ENCODE measurements at places on chromosomes 6 and 20.

DNA sequence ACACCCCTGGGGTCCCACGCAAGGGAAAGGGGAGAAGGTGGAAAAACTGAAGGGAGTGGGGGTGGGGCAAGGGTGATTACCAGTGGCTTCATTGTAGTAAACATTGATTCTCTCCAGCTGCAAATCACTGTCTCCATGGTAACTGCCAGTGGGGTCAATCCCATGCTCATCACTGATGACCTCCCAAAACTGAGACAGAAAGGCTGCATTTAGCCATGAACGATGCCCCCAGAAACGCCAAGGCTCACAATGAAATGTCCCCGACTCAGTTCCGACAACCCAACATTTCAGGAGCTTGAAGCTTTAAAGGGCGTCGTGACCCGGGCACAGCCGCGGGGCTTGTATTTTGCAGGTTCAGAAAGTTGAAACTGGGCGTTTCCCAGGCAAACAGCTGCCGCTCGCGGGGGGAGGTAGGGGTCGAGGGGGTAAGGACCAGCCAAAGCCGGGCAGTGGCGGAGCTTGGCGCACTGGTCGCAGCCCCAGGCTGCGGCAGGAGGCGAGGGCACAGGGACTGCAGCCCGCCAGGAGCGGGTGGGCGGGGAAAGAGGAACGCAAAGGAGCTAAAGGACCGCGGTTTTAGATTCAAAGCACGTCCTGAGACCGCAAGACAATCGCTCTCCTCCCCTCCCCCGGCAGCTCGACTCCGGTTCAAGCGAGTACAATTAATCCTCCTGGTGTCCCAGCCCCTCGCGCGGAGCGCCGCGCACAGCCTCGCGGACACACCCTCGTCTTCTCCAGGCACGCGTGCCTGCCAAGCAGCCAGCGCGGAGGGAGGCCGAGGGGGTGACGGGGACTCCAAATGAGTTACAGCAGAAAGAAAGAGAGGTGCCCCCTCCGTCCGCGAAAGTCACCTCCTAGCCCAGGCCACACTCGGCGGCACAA is 731 bp downstream of the TUBB2B start:
- peak; percentile 23 for DNase-seq

DNA sequence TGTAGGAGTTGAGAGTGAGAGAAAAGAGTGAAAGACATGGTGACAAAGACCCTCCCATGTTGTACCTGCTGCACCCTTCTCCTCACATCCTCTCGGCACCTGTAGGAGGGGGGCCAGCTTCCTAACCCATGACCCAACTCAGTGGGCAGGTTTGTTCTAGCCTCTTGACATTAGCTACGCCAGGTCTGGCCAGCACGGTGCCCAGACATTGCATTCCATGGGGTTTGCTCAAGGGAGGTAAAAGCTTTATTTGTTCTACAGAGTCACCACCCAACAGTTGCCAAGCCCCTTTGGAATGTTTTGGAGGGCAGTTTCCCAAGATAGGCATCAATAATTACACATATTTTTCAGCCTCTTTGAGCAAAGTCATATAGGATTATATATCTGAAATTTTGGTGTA is 22.7 kb upstream of the TGM6 start:
- DNase-seq, result no peak

DNA sequence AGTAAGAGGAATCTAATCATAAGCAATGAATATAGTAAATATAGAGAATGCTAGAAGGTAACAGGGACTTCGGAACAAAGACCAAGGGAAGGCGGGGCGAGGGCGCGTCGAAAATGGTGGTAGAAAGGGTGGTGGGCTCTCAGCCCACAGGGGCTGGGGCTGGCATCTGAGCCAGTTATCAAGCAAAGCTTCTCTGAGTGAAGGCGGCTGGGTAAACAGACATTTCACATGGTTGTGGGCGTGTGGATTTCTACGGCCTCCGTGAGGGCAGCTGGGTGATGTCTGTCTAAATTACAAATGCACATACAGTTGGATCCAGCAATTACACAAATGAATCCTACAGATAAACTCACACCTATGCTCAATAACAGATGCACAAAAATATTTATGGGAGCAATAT is 56.6 kb downstream of the TOX2 start:
- no peak for DNase-seq

GRCh38 chr20:23090147-23090546 is 4.0 kb upstream of the CD93 start:
- no peak for DNase-seq

- DNase-seq, result no peak
Observed at GRCh38 chr6:167100241-167100674, 22.6 kb upstream of the CCR6 start.

GRCh38 chr20:53792946-53793536 is 199.4 kb upstream of the ZNF217 start:
- DNase-seq, result no peak

GRCh38 chr20:35284267-35284991 is at the start of gene EIF6:
Gene EIF6, minus strand, starts transcription at chr20:35284772. Its CDS starts 285 bp downstream, at chr20:35284487.
- DNase-seq, result peak; percentile 91

GRCh38 chr20:13271977-13272975 is 51.2 kb downstream of the ISM1 start:
- peak; percentile 64 for DNase-seq

DNA sequence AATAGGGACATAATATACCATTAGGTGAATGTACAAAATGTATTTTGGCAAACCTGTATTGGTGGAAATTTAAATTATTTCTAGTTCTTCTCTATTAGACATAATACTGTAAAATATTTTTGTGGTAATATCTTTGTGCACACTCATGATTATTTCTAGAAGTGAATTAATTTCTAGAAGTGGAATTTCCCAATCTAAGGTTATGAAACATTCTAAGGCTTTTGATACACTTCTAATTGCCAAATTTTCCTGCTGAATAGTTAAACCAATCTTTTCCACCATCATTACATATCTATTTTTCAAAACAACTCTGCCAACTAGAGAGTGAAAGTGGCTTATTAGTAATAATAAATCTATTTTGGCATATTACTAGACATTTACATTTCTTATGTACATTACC is 1.8 kb upstream of the CCND3 start:
- DNase-seq, result no peak

DNA sequence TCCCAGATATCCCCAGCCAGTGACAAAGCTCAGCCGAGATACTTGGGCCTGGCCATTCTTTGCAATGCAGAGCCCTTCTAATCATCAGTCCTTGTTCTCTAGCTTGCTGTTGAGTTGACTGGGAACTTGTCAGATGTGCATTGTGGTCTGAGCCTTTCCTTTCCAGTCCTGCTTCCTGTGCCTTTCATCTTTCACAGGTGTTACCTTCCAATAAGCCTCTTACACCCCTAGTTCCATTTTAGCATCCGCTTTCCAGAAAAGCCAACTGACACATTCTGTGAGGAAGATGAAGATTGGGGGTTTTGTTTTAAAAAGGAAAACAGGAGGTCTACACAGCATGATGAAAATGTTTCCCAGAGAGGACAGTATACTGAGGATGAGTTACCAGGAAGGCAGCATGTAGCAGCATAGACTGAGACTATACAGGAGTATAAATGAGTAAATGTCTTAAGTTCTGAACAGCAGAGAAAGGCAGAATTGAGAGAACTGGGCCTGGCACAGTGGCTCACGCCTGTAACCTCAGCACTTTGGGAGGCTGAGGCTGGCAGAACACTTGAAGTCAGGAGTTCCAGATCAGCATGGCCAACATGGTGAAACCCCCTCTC is 5.6 kb upstream of the CEP85L start:
- no peak for DNase-seq

DNA sequence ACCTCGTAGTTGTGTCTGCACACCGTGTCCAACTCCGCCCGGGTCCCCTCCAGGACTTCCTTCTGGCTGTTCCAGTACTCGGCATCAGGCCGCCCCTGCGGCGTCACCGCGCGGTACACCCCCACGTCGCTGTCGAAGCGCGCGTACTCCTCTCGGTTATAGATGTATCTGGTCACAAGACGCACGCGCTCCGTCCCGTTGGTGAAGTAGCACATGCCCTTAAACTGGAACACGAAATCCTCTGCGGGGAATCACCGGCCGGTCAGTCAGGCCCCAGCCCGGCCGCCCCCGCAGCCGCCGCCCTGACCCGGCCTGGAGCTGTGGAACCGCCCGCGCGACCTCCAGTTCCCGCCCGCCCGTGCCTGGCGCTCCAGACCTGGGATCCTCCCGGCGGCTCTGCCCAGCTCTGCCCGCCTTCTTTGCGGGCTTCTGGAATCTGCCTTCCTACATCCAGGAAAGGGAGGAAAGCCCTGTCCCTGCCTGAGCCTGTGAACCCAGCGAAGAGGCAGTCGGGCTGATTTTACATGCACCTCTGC is 1.6 kb downstream of the HLA-DQB1 start:
- DNase-seq, result no peak

GRCh38 chr6:142045380-142046278 is 87.1 kb upstream of the GJE1 start:
- DNase-seq, result no peak

DNA sequence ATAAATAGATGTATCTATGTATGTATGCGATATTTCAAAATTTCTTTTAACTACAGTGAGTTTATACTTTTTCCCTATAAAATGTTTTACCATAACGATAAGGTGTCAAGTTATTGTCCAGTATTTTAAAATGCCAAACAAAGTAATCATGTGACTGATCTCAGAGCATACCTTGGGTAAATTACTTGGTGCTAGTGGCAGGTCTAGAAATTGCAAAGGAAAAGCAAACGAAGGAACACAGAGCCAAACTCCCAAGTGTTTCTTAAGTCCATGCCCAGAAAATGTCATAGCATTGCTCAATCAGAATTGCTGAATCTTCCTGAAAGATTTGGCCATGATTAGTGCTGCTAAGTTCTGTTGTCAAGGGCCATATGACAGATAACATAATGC is 77.5 kb downstream of the CAP2 start:
- no peak for DNase-seq

- peak; percentile 37 for DNase-seq
Observed at GRCh38 chr6:148250975-148251685, 91.5 kb upstream of the SASH1 start.

DNA sequence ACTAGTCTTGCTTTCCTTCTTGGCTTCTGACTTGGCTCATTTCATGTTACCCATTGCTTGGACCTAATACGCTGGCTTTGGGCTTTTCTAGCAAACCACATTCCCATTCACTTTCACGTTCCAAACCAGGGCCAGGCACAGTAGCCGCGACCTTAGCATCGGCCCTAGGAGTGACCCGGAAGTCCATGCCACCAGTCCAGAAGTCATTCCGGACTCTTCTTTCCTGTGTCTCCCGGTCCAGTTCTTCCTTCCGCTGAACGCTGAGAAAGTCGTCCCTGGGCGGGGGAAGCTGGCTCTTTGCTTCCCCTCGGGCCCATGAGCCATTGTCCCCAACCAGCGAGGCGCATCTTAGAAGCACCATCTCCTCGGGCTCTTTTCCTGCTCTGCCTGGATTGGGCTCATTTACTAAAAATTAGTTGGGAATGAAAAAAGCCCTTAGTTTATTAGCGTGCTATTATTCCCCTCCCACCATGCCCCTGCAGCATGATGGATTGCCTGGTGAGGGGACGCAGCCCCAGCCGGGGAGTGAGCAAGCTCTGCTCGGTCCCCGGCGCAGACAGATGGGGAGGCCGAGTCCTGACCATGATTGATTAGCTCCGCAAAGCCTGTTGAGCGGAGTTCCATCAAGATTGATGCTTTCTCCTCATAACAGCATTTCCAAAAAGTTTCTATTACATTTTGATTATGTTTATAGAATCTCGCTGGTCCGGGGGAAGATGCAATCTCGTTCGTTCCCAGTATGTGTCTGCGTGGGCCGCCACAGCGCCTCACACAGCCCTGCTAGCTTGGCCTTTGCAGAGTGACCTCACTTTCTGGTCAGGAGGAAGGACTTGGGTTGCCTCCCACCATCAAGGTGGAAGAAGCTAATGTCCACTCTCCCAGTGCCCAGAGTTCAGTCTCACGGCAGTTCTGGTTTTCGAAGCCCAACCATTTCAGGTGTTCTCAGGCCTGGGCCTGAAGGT is 115.1 kb upstream of the TOP1 start:
- DNase-seq, result no peak

- DNase-seq, result no peak
Observed at GRCh38 chr6:7749478-7749877, 23.6 kb downstream of the BMP6 start.

GRCh38 chr6:21019614-21020013 is 485.4 kb downstream of the CDKAL1 start:
- no peak for DNase-seq

- no peak for DNase-seq
Observed at GRCh38 chr6:106451439-106451838, 90.9 kb downstream of the CRYBG1 start.

- DNase-seq, result no peak
Observed at GRCh38 chr6:123575188-123575587, 61.6 kb downstream of the TRDN start.

DNA sequence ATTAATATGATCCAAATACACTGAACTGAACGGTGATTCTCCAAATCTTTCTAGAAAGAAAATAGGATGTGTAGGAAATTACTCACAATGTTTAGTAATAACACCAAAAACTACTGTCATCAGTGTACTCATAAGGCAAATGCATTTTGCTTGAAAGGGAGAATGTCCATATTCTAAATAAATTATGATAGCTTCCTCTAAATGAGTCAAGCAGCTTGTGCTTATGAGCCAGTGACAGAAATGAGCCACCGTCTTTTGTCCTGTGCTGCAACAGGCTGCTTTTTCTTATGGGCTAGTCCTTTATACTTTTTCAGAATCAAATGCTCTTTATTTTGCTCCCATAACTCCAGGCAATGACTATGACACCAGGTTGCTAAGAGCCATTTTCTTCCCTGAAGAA is 4.5 kb upstream of the ZNF451 start:
- DNase-seq, result no peak

GRCh38 chr6:129637340-129638054 is 72.5 kb downstream of the ARHGAP18 start:
- DNase-seq, result no peak

GRCh38 chr6:84739866-84740208 is 24.6 kb downstream of the TBX18 start:
- no peak for DNase-seq

DNA sequence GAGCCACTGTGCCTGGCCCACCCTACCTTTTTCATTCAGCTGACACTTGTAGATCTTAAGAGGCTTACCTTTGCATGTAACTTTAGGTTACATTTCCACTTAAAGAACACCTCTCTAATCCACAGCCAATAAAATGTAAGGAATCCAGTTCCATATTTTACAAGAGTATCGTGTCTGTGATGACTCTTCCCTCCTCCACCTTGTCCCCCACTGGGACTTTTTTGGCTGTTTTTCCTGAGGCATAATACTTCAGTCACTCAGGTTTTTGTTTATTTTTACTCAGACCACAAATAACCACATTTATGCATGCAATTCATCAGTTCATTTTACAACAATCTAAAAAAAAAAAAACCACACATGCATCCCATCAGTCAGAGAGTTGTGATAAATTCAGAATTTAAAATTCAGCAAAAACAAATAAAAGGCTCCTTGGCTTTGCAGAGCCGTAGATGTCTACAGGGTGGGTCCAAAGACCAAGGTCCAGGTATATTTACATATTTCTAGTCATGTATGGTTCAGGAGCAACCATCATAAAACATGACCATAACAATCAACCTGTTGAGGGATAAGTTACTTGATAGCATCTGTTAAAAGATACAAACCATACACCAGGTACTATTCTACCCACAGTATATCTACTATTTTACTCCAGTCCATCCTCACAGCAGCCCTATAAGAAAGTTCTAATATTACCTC is 9.9 kb downstream of the ATXN1 start:
- DNase-seq, result no peak

Data from NCI-H2171 treated with DMSO at 0.1 percent for 48 hours (cell line).